ENCODE measurements at places on chromosomes 1 and 21.

DNA sequence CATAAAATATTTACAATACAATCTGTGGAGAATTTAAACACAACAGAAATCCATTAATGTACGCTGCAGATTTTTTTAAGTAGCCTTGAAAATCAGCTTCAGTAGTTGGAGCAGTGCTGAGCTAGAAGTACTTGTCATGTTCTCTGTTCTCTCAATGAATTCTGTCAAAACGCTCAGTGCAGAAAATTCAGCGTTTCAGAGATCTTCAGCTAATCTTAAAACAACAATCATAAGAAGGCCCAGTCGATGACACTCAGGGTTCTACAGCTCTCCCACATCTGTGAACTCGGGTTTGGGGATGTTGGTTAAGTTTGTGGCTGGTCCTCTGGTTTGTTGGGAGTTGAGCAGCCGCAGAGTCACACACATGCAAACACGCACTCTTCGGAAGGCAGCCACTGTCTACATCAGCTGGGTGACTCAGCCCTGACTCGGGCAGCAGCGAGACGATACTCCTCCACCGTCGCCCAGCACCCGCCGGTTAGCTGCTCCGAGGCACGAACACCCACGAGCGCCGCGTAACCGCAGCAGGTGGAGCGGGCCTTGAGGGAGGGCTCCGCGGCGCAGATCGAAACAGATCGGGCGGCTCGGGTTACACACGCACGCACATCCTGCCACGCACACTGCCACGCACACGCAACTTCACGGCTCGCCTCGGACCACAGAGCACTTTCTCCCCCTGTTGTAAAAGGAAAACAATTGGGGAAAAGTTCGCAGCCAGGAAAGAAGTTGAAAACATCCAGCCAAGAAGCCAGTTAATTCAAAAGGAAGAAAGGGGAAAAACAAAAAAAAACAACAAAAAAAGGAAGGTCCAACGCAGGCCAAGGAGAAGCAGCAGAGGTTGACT lies 161.2 kb downstream of the RUNX1 start:
- peak; percentile 95 for DNase-seq

GRCh38 chr1:54081306-54082270 lies 28.2 kb downstream of the TCEANC2 start:
- DNase-seq = peak; percentile 82

DNA sequence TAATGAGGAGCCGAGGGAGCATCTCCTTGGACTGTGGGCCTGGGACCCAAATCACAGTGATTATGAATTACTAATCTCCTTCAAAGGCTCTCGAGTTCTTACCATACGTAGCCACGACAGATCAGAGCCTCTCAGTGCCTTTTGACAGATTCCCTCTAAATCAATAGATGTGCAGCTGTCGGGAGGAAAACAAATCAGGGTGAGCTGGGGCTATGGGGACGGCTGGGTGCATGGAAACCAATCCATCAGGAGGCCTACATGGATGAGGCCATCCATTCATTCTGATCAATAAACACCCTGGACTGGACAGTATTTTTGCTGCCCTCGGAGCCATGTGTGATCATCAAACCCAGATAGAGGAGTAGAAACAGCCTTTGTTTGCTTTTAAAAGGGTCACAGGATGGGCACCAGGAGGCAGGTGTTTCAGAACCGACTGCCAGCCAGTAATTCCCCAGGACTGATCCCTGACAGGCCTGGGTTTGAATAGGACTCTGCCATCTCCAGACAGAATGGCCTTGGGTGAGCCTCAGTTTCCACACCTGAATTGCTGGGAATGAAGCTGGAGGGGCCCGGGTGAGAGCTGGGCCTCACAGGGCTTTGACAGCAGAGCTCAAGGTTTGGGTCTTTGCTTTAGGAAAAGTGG lies 532.8 kb downstream of the MATN1 start:
- DNase-seq = no peak

DNA sequence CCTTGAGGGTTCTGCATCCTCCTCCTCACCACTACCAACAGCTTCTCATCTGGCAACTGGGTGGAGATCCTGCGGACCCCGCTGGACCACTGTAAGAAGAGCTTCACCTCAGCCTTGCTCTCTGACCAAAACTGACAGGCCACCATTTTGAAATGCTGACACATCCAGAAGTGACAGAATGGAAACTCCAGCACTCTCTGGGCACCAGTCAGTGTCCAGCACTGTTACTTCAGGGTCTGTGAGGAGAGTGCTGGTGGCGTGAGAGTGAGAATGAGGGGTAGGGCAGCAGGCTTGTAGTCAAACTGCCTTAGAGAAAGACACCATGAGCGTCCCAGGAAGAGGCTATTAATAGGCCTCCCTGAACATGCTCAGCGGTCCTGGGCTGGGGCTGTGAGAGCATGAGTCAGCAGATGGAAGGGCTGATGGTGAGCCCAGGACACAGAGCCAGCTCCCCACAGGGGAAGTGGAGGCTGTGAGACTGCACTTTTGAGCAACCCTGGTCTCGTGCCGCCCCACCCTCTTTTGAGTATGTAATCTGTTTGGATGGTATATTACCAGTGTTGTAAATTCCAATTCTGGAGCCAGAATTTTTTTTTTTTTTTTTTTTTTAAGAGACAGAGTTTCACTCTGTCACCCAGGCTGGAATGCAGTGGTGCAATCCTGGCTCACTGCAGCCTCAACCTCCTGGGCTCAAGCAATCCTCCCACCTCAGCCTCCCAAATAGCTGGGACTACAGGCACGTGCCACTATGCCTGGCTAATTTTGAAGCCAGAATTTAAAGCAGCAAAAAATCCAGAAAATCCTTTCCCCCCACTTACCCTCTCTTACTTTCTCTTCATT lies 34.4 kb upstream of the SLC30A1 start:
- peak; percentile 96 for DNase-seq

- no peak for DNase-seq
Observed at GRCh38 chr1:45491487-45492260, 711 bp upstream of the TESK2 start.

- no peak for DNase-seq
Observed at GRCh38 chr1:106921186-106921585, 135.3 kb upstream of the PRMT6 start.

GRCh38 chr21:36861595-36862323 lies 104.7 kb downstream of the HLCS start:
- no peak for DNase-seq

GRCh38 chr1:184473176-184473966 lies 86.5 kb downstream of the C1orf21 start:
- no peak for DNase-seq

- no peak for DNase-seq
Observed at GRCh38 chr1:88462096-88462487, 222.0 kb upstream of the PKN2 start.

DNA sequence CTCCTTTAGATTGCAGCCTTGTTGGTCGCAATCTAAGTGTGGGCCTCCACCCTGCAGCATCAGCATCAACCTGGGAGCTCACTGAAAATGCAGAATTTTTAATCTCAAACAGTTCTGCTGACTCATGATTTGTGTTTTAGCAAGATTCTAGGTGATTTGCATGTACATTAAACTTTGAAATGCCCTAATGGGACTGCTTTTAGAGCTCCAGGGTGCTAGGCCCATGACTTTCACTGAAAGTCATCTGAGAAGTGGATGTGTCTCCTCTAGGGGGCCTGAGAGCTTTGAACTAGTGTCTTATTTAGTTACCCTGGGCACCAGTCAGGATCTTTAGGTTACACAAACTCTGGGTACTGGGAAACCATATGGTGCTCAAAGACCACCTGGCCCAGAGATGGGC lies 9.0 kb downstream of the TRIM67 start:
- no peak for DNase-seq

DNA sequence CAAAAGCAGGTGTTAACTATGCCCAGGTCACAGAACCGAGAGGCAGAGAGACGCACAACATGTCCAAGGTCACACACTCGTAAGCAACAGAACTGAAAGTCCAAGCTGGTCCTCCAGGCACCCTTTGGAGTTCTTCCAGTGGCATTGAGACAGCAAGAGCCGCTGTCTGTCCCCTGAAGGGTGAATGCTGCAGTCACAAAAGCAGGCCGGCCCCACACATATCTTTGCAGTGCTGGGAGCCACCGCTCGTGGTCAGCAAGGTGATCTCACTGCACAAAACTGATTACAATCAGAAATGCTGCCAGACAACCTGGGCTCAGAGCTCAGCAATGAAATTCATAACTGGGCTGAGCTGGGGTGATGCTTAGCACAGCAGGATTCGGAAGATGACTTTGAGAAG lies 47.4 kb upstream of the RAB4A start:
- DNase-seq = no peak

GRCh38 chr1:207172885-207173284 lies 68.9 kb downstream of the C4BPA start:
- peak; percentile 72 for DNase-seq

All from inflammatory macrophage (primary cell).